ENCODE measurements at places on chromosomes 3 and 15.

GRCh38 chr3:70999730-71000129 lies 583.8 kb downstream of the FOXP1 start:
- DNase-seq, result no peak

GRCh38 chr15:51405693-51406523 lies 64.5 kb downstream of the GLDN start:
- DNase-seq, result no peak

DNA sequence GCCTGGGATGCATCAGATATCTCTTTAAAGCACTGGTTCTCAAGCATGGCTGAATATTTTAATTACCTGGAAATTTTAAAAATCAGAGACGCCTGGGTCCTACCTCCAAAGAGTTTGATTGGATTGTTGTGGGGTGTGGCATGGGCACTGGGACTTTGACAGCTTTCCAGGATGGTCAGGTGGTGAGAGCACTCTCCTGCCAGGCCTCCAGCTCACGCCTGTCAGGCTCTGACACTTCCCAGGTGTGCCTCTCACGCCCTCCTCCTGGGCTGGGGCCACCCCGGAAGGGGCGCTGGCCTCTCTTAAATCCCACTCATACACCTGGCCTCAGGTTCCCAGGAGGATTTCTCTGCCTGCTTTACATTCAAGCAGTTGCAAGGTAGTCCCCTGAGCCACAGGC lies 48.5 kb downstream of the AMOTL2 start:
- no peak for DNase-seq

DNA sequence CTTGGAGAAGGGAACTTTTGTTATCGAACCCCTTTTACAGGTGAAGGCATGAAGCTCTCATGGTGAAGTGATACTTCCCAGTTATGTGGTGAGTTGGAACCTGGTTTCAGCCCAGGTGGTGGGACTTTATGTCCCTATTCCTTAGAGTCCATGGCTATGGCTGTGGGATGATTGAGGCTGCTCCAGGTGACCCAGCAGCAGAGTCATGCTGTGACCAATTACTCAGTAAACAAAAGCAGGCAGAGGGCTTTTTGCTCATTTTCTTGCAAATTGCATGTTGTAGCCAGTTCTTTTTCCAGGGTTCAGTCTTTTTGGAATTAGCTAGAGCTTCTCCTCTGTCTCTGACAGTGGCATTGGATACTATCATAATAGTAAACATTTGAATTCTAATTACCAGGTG lies 70.7 kb downstream of the CACNA2D3 start:
- DNase-seq, result no peak

- peak; percentile 70 for DNase-seq
These were observed 2.8 kb downstream of the SQOR start for GRCh38 chr15:45637552-45638033.

DNA sequence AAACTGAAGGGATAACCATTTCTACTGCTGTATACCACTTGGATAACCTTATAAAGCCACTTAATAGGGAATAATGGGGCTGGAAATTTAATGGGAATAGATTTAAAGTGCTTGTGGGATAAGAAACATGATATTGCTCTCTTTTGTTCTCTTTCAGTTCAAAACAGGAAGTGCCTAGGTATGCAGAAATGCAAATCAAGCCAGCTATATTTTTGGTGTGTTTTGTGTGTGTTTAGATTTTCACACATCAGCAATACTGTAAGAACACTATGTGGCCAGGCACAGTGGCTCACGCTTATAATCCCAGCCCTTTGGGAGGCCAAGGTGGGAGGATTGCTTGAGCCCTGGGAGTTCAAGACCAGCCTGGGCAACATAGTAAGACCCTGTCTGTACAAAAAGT lies 442.3 kb upstream of the TPRG1 start:
- DNase-seq, result no peak

DNA sequence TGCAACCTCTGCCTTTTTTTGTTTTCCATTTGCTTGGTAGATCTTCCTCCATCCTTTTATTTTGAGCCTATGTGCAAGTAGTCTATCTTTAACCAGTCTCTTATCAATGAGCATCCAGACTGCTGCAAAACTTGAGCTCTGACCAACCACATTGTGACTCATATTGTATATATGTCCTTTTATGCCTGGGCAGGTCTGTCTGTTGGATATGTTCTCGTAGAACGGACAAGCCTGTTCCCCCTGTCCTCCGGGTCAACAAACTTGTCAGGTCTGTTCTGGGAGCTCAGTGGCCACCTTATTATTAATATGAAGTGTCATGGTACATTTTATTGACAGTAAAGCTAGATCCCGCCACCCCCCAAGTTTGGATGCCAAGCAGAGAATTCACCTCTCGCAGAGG lies 252.9 kb upstream of the ST8SIA2 start:
- no peak for DNase-seq

- no peak for DNase-seq
These were observed 42.5 kb downstream of the ZNF445 start for GRCh38 chr3:44434834-44435510.

GRCh38 chr3:194407423-194407822 lies 8.4 kb upstream of the GP5 start:
- DNase-seq, result no peak

DNA sequence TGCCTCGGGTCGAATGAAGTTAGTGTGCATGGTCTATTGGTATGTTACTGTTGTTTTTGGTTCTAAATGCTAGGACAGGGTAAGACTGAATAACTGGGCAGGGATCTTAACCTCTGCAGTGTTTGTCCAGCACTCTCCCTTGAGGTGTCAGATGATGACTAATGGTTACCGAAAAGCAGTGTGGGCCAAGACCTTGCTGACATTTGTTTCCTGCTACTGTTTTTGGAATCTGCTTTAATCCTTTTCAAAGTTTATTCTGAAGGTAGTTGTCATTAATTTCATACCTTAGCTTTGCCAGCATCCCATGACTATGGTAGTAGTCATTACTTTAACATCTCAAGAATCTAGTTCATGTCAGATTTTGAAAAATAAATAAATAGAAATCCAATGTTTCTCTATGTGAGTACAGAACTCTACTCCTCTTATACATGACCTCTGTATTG lies 117.0 kb downstream of the P3H2 start:
- DNase-seq, result no peak

- no peak for DNase-seq
These were observed 19.5 kb downstream of the AMOTL2 start for GRCh38 chr3:134354612-134355251.

Data from skin of body (tissue), 3 donors.